Esophagus squamous epithelium (tissue), 5 donors: ENCODE measurements at places on chromosomes 7 and 10.

- no peak for DNase-seq
Measured at GRCh38 chr10:25815236-25815635, 118.8 kb upstream of the MYO3A start.

- no peak for DNase-seq
Measured at GRCh38 chr10:35592441-35592840, 12.7 kb upstream of the GJD4 start.

GRCh38 chr7:44673771-44674170 is 67.3 kb downstream of the OGDH start:
- DNase-seq: no peak

DNA sequence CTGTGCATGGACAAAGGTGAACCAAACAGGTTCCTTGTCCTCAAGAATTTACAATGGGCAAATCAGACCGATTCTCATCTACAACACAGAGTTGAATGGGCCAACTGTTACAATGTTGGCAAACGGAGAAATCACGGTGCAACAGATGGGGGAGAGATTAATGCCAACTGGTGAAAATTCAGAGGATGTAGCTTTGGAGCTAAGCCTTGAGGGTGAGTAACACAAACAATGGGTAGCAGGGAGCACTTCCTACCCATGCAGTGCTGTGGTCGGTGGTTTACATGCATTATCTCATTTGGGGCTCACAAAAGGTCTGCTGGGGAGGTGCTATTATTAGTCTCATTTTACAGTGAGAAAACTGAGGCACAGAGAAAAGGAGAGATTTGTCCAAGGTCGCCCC is 902 bp upstream of the NFE2L3 start:
- DNase-seq: no peak
